ENCODE measurements at places on chromosomes 13 and 19.

DNA sequence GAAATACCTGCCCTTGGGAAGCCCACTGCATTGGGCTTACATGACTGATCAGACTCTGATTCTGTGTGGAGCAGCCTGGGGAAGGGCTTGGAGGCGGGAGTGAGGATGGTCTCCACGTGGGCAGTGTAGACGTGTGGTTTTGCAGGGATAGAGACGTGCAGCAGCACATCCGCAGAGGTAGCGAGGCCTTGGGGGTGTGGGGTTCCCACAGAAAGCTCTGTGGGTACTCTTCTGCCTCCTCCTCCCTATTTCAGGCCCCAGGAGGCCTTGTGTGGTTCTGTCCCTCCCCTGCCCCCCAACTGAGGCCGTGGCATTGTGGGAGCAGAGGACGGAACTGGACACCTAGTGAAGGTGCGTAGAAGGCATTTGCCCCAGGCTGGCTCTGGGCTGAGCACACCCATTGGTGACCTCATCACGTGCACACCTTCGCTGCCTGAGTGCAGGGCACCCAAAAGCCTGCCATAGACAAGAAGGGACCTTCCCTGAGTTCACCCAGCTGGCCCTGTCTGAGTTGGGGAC, 28.9 kb downstream of the PPP1R37 start:
- peak overlapping the region; percentile 74 for H3K27ac ChIP-seq
- no peaks in the 10 kb centered on the region for H3K27me3 ChIP-seq
- no peak overlapping the region for H3K4me3 ChIP-seq
- H3K36me3 ChIP-seq: no peaks in the 10 kb centered on the region
- peaks cover 10% of the 10 kb centered on the region for H3K4me1 ChIP-seq

DNA sequence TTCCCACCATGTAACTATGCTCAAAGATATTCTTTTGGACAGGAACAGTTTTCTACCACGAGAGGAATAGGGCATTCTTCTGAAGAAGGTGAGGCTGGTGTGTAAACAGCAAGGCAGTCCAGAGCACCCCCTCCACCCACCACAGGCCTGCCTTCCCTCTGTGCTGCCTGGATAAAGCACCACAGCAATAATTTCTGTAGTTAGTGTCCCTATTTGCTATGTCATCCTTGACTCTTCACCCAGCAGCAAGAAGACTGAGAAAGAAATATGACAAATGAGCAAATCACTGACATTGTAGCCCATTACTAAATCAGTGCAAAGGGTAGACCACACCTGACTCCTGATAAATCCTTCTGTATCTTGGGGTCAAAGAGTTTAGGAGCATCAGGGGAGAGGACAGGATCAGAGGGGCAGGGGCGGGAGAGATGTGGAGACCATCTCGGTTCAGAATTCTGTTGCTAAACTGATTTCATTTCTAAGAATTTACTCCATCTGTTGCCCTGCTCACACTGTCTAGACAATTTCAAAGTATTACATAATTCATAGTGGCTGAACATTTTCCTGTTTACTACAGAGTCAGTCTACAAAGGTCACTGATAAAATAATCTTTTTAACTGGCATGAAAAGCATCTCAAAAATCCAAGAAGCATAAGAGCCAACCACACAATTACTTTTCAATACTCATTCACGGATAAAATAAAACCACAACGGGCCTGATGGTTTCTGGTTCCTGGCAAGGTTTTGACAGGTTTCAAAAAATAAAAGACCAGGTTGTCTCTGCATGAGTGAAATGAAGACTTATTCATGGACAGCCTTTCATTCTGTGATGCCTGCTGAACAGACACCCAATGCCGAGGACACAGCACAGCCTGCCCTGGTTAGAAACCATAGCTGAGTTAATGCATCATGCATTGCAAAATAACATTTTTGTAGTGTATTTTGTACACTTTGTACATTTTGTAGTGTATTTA, 88.4 kb upstream of the IRS2 start:
- no peak for DNase-seq
- no peaks in the 10 kb centered on the region for H3K36me3 ChIP-seq
- no peak overlapping the region for H3K4me3 ChIP-seq
- no peaks in the 10 kb centered on the region for H3K27me3 ChIP-seq
- no peak overlapping the region for H3K27ac ChIP-seq
- H3K4me1 ChIP-seq: peaks cover 18% of the 10 kb centered on the region

DNA sequence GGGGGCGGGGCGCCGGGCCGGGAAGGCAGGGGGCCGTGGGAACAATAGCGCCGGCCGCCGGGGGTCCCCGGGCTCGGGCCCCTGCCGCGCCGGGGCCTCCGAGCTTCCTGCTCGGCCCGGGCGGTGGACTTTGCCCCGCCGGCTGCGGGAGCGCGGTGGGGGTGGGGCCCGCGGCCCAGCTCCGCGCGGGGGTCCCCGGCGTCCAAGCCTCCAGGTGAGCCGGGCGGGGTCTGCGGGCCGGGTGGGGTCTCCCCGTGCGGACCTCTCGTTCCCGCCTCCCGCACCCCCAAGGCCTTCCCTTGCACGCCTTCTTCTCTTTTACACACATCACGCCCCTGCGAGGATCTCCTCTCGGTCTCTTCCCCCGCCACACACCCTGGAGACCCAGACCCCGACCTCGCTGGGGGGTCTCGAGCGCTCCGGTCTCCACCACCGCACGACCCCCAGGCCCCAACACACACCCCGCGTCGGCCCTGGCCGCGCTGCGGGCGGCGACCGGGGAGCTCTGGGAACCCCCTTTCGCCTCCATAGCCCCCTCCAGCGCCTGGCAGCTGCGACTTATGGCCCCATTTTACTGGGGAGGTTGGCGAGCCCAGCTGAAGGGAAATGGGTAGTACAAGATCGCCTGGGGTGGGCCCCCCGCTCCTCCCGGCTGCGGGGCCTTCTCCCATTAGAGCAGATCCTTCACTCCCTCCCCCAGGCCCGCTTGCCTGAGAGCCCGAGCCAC, 711 bp downstream of the CAMSAP3 start:
- H3K4me1 ChIP-seq: peaks cover 21% of the 10 kb centered on the region
- DNase-seq: no peak
- peaks cover 11% of the 10 kb centered on the region for H3K36me3 ChIP-seq
- no peaks in the 10 kb centered on the region for H3K27me3 ChIP-seq
- H3K27ac ChIP-seq: no peak overlapping the region

GRCh38 chr19:49912965-49913685, 15.9 kb upstream of the ATF5 start:
- peak overlapping the region; percentile 78 for H3K27ac ChIP-seq
- no peak for DNase-seq
- H3K4me1 ChIP-seq: peaks cover 16% of the 10 kb centered on the region
- H3K27me3 ChIP-seq: no peaks in the 10 kb centered on the region
- H3K36me3 ChIP-seq: peaks cover 30% of the 10 kb centered on the region
- H3K4me3 ChIP-seq: no peak overlapping the region

DNA sequence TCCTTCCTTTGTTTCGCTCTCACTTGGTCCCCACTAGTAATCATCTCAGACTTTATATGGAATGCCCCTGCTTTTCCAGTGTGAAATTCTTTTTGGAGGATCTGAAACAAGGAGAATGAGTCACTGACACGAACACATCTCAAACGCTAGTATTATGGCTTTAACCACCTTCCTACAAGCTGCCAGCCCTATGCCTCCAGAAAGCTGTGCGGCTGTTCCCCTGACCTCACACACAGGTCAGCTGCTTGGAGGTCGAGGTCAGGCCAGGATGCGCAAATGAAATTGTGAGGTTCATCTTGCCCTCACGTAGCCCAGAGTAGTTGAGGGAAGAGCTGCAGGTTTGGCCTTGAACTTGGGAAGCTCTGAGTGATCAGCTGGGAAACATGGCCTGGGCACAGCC, 449.8 kb downstream of the FGF9 start:
- no peak for DNase-seq
- no peak overlapping the region for H3K27ac ChIP-seq
- H3K27me3 ChIP-seq: no peaks in the 10 kb centered on the region
- H3K4me1 ChIP-seq: no peaks in the 10 kb centered on the region
- no peaks in the 10 kb centered on the region for H3K36me3 ChIP-seq

DNA sequence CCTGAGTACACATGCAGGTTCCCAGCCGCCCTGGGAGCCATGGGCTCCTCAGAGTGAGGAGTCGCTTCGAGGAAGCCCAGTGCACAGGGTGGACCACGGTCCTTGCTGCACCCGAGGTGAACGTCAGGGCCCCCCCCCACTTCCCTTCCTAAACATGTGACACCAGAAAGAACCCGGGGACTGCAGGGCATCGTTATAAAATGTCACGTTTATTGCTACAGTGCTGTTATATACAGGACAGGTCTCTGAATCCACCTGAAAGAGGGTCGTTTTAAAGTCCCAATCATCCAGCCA, 3.8 kb upstream of the UQCR11 start:
- H3K4me1 ChIP-seq: peaks cover 11% of the 10 kb centered on the region
- H3K27ac ChIP-seq: no peak overlapping the region
- H3K27me3 ChIP-seq: no peaks in the 10 kb centered on the region
- H3K36me3 ChIP-seq: peaks cover 8% of the 10 kb centered on the region

DNA sequence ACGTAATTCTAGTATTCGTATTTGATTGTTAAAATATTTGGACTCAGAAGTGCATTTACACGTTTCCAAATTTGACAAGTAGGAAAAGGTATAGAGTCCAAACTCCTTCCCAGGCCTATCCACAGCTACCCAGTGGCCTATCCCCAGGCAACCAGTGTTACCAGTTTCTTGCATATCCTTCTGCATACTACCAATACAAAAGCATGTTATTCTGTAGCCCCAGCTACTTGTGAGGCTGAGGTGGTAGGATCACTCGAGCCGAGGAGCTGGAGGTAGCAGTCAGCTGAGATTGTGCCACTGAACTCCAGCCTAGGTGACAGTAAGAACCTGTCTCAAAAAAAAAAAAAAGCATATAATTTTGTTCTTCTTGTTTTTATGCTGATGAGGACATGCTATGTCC, 67.1 kb downstream of the LRCH1 start:
- no peak overlapping the region for H3K27ac ChIP-seq
- no peaks in the 10 kb centered on the region for H3K27me3 ChIP-seq
- no peak overlapping the region for H3K4me3 ChIP-seq

DNA sequence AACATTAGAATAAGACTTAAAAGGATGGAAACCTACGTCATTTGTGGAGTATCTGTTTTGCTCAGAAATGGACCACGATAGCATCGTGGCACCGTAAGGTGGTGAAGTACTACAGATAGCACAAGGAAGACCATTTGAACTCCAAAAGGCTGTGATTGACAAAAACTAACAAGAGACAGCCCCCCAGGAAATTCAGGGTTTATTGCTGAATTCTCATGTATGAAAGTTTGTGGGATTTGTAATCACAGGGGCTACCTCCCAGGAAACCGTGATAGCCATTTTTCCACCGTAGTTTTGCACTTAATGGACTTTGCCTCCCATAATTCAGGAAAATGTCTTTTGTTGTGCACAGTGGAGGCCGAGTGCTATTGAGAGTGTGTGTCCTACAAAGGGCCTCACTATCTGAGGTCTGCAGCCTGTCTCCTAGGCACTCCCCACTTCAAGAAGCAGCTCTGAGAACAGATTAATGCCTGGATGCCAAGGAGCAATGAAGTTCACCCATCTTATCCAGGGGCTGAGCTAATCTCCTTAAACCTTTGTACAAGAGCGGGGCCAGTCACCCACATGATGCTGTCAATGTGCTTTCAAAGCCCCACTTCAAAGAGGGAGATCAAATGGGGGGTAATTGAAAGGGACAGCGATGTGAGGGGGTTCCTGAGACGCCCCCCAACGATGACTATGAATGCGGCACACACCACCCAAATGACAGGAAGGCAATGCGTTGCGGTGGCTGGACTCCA, 182.6 kb downstream of the COL4A1 start:
- H3K27ac ChIP-seq: no peak overlapping the region
- H3K4me3 ChIP-seq: no peak overlapping the region
- H3K4me1 ChIP-seq: peaks cover 7% of the 10 kb centered on the region
- H3K27me3 ChIP-seq: peaks cover 51% of the 10 kb centered on the region
- H3K36me3 ChIP-seq: no peaks in the 10 kb centered on the region
- DNase-seq: no peak

DNA sequence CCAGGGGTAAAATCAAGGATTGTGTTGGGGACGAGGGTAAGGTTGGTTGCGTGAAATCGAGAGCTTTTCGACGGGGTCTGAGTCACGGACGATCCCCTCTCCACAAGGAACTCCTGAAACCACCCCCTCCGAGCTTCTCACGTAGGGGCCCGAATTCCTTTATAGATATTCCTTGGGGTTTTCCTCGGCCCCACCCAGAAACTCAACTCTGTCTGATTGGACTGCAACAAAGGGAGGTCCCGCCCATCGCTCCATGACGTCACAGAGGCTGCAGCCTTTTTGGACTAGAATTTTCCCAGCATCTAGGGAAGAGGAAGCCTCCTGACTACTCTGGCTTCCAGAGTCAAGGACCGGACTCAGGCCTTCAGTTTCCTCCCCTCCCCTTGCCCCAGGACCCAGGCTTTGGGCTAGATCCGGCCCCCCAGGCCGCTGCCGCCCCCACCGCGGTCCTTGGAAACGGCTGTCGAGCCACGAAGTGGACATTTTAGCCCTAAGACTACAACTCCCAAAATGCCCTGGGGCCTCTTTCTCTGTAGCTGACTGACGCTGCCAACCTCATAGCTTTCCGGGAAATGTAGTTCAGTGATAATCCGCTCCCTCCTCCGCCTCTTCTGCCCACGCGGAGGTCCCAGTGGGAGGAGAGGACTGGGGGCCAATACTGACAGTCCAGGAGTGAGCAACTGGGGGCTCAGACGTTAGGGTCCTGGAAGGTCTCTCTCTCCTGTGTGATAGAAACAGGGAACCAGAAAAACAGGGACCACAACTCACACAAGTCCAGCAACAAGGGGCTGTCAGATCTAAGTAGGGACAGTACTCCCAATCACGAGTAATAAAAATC, at the start of gene IZUMO1:
Gene IZUMO1 (minus strand): TSS at position 172 of the 838 bp plus-strand sequence. CDS start 1,050 bp downstream, outside the sequence.
- peak within 1 kb of the TSS; percentile 67 for H3K4me3 ChIP-seq
- peaks cover 4% of the 10 kb centered on the region for H3K36me3 ChIP-seq
- peaks cover 21% of the 10 kb centered on the region for H3K27me3 ChIP-seq
- peaks cover 3% of the 10 kb centered on the region for H3K4me1 ChIP-seq
- DNase-seq: peak; percentile 48

- H3K36me3 ChIP-seq: peaks cover 17% of the 10 kb centered on the region
- H3K4me1 ChIP-seq: peaks cover 29% of the 10 kb centered on the region
- peak overlapping the region; percentile 29 for H3K4me3 ChIP-seq
- DNase-seq: no peak
These were observed 3.8 kb downstream of the MYADM start for GRCh38 chr19:53871454-53871853.

GRCh38 chr19:2800506-2800905, 15.2 kb downstream of the THOP1 start:
- no peaks in the 10 kb centered on the region for H3K27me3 ChIP-seq
- H3K36me3 ChIP-seq: peaks cover 16% of the 10 kb centered on the region
- DNase-seq: no peak

DNA sequence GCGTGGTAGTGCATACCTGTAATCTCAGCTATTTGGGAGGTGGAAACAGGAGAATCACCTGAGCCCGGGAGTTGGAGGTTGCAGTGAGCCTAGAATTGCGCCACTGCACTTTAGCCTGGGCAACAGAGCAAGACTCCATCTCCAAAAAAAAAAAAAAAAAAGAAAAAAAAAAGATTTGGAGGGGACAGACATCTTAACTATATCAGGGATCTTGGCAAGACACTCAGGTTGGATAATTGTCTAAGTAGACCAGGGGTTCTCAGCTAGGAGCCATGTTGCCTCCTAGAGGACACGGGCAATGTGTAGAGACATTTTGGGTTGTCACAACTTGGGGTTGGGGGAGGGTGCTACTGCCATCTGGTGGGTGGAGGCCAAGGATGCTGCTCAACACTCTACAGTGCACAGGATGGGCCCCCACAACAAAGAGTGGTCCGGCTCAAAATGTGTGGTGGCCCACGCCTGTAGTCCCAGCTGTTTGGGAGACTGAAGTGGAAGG, 1.9 kb upstream of the ZNF580 start:
- DNase-seq: no peak
- peak overlapping the region; percentile 81 for H3K27ac ChIP-seq
- peaks cover 41% of the 10 kb centered on the region for H3K4me1 ChIP-seq
- no peaks in the 10 kb centered on the region for H3K27me3 ChIP-seq
- H3K4me3 ChIP-seq: peak overlapping the region; percentile 53

All from progenitor cell of endocrine pancreas (in vitro differentiated cells).